Astrocyte of the spinal cord (primary cell): ENCODE measurements at places on chromosomes 2 and 18.

GRCh38 chr2:24424387-24424786 lies 64.1 kb upstream of the ITSN2 start:
- no peak for DNase-seq

GRCh38 chr2:120005834-120006521 lies 6.9 kb upstream of the EPB41L5 start:
- no peak for DNase-seq

DNA sequence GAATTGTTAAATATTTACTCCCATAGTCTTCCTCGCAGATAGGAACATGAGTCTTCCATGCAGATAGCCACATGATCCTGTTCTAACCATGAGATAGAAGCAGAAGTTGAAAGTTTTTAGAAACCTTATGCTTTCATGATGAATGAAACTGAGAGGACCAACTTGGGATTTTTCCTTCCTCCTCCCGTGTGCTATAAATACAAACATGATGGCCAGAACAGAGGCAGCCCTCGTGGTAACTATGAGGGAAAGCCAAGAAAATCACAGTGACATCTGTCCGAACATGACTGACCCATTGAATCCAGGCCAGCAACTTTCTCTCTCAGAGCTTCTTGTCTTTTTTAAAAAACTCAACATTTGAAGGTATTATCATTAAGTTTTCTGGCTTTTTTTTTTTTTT lies 78.5 kb downstream of the ACAA2 start:
- DNase-seq = no peak

GRCh38 chr18:10010611-10011015 lies 96.8 kb downstream of the VAPA start:
- DNase-seq = peak; percentile 84

DNA sequence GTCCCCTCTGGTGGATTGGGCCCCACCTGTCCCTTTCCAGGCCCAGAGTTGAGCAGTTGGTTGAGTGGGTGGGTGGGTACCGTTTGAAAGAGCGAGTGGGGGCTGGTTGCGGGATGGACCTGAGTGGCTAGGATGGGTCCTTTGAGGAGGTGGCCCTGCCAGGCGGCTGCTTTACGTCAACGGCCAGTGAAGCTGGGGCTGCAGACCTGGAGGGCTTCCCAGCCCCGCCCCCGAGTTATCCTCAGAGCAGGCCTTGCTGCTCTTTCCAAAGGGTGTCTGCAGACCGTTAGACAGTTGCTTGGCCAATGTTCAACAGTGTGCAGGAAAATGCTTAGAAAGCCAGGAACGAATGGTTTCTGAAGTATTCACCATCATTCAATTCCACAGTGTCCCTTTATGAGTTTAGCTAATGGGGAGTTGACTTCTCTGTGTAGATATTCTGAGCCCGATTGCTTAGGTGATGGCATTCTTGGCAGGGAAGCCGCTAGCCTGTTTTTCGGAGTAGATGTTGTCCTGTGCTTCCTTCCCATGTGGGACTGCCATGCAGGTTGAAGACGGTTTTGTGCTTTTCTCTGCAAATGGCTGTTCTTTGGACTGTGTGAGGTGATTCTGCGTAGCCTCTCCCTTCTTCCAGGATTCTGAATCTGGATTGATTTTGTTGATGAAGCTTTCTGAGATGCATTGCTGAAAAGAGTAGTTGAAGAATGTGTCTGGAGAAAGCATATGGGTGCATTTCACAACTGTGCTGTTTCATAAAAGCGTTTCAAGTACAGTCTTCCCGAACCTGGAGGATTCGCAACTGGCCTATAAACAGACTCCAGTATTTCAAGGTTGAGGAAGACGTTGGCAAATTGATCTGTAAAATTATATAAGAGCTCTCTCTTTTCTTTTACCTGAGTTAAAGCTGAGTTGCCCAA lies 45.8 kb downstream of the LDLRAD4 start:
- DNase-seq = no peak

DNA sequence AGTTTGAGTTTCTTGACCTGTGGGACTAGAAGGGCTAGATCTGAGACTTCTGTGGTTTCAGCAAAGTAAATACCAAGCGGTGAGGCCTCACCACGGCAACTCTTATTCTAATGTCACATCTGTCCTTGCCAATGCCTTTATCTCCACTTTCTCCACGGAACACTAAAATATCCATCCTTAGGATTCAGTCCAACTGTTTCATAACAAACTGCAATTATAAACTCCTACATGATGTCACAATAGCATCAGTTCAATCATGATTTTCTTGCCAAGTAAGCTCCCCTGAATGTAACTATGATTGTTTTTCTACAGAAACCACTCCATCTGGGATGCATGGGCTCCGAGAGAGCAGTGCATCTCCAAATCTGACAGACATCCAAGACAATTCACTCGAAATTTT lies 79.6 kb downstream of the LRATD1 start:
- DNase-seq = peak; percentile 5

DNA sequence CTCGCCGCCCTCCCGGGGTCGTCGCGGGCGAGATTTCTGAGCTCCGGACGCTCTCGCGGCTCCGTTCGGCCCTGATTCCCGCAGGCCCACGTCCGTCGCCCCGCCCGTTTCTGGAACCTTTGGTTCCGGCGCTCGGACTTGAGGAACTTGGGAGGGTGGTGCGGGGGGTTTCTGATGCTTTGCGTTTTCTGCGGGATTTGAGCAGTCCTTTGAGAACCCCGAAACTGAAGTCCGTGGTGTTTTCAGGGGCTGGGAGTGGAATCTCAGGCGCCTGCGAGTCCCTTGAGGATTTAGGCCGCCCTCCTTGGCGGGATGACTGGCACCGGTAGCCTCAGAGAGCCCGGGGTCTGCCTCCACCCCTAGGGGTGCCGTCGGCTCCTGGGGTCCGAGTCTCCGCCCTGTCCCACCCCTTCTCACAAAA lies 336 bp downstream of the THNSL2 start:
- no peak for DNase-seq

- DNase-seq = no peak
Measured at GRCh38 chr2:102782933-102783332, 21.1 kb downstream of the TMEM182 start.

GRCh38 chr18:2486426-2486825 lies 84.9 kb downstream of the METTL4 start:
- no peak for DNase-seq

GRCh38 chr2:215685238-215685990 lies 249.5 kb upstream of the FN1 start:
- DNase-seq = peak; percentile 38

- DNase-seq = peak; percentile 56
Measured at GRCh38 chr2:157748371-157749142, 119.9 kb upstream of the ACVR1C start.

DNA sequence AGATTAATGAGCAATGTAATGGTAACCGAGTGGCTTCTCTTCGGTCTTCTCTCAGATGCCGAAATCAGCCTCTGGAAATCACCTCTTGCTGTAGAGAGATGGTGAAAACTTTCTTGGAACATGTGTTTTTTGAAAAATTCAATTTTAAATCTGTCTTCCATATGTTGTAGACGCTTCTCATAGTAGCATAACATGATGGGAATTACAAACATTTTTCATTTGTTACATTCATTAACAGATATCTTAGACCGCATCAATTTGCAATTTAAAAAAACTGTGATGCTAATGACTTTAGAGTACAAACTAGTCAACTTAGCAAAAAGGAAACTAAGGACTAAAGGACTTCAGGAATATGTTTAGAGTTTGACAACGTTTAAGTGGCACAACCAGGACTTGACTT lies 275.2 kb downstream of the ASXL3 start:
- DNase-seq = no peak

DNA sequence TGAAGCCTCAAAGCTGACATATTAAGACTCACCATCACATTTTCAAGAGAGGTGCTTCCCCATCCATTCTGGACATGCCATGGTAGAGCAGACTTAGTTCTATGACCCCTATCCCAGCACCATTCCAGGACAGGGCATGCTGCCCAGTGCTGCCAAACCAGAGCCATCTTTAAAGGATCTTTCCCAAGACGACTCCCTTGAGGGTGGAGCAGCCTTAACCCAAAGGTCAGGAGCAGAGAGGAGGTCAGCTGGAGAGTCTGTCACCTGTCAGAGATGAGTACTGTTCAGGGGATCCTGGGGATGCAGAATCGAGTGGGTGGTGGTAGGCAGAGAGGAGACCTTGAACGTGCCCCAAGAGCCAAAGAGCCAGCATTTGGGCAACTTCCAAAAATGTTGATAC lies 459.8 kb downstream of the STK39 start:
- no peak for DNase-seq

DNA sequence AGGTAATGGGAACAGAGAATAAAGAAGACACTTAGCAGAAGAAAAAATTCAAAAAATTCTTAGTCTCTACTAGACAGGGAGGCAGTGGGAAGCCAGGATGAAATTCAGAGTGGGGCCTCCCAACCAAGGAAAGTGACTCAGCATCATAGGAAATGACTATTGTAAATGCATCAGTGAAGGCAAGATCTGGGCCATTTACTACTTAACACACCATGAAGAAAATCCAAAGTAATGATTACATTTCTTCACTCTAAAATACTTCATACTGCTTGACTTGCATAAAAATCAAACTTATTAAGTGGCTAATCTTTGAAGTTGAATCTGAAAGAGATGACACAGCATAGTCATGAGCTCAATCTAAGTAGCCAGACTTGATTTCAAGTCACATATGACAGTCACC lies 405.8 kb upstream of the SLC39A10 start:
- DNase-seq = no peak
